ENCODE measurements at places on chromosomes 2 and 18.

DNA sequence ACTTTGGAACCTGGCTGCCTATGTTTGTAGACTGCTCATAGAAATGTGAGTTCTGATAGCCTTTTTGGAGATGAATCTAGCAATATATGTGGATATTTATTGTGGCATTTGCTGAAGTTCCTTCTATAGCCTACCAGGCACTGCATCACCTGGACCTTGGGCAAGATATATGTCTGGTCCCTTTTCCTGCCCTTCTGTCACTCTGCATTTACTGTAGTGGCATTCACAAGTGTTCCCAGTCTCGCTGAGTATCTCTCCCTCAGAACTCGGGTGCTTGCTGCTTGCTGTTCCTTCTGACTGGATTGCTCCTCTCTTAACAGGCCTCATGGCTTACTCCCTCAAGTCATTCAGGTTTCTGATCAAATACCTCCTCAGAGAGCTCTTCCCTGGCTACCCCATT lies 145.0 kb downstream of the UBE2E3 start:
- no peak for DNase-seq

DNA sequence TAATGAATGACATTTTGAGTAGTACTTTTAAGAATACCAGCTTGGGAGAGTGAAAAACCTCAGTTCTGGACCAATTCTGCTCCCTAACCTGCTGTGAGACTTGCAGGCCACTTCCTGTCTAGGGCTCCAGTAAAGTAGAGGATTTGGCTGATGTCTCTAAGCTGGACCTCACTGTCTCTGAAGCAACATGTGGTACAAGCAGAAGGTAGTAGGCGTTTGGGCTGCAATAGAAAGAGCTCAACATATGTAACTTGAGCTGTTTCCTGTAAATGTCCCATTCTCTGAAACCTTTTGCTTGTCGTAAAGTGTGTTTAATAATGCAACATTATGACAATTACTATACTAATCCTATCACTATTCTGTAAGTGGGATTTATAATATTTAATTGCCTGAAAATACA lies 213.1 kb downstream of the MYO3B start:
- DNase-seq, result no peak

DNA sequence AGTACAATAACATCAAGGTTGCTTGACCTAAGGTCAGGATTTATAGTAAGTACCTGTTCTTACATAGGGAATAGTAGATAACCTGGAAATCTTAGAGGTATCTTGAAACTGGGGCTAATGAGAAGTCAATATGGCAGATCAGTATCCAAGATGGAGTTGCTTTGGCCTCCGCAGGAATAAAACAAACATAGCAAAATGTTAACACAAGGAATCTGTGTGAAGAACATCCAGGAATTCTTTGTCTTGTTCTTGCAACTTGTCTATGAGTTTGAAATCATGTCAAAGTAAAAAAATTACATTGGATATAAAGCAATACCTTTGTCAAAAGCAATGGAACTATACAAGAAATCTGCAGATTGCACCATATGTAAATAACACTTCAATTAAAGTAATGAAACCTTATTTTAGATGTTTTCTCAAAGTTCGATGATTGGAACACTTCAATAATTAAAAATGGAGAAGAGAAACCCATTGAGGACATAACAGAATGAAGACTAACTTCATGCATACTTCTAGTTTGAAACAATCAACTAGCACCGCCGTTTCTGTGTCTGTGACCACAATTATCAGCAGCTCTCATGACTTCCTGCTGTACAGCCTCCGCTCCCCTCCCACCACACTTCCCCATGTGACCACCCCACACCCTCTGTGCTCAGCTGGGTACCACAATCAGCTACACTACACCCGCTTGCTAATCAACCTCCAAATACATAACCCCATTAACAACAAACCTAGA lies 27.6 kb downstream of the C2orf76 start:
- DNase-seq, result peak; percentile 14

DNA sequence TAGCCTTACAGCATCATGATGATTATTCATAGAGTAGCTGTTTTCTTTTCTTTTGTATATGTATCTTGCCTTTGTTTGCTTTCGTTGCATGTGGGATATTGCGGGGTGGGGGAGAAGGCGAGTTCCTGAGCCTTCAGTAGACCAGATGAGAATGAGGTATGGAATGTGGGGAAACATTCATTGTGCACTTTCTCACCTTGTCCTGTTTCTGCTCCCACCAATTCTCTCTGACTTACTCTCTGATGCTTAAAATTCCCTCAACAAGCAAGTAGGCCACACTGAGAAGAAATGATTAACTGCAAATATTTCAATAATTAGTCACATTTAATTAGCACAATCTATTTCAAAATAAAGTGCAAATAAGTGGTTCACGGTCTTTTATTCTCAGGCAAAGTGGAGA lies 31.0 kb downstream of the GKN2 start:
- no peak for DNase-seq

DNA sequence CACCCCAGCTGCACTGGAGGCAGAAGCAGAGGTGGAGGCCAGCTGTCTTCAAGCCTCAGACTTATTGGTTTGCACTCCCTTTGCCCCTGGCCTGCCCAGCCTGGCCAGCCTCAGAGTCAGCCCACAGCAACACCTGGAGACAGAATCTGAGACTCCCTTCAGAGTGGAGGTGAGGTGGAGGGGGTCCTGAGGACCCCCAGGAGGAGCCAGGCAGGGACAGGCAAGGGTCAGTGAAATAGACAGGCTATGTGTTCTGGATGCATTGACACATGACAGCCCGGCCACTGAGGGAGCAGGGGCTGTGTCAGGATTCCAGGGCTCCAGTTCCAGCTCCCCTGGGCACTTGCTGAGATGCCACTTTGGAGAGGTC lies 309.7 kb downstream of the MYCN start:
- no peak for DNase-seq

DNA sequence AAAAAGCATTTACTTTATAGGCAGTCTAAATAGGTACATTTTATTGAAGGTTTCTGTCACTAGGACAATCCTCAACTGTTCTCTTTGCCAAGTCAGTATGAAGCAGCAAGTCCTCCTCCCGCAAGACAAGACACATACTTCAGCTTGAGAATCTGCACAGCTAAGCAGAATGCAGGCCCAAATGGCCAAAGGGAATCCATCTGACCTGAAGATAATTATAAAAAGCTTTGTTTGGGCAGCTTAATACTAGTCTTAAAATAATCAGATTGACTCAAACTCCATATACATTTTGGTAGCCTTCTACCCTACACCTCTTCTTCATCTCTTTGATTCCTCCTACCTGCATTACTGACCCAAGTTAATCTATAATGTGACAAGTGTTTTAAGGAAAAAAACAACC lies 1.8 kb downstream of the LANCL1 start:
- no peak for DNase-seq

DNA sequence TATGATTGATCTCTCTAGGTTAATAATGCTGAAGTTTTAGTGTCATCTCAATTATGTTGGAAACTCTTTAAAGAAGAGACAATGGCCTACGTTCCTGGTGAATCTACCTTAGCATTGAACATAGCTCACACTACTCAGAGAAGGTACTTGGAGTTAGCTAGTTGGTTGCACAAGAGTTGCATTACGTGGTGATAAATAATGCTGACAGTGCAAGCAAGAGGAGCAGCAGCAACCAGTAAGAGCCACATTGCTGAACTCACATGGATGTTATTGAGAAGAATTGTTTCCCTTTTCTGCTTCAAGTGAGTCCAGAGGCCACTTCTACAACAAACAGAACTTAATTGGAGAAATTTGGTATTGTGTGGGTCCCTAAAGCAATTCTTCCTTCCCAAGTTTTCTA lies 737.1 kb downstream of the TDRD15 start:
- no peak for DNase-seq

- DNase-seq, result no peak
These were observed 67.1 kb upstream of the POU3F3 start for GRCh38 chr2:104786821-104787220.

GRCh38 chr2:128753800-128754199 lies 435.1 kb upstream of the HS6ST1 start:
- DNase-seq, result no peak

- peak; percentile 19 for DNase-seq
These were observed 72.1 kb downstream of the PSMG2 start for GRCh38 chr18:12774982-12775381.

- no peak for DNase-seq
These were observed 65.6 kb downstream of the ATP8B1 start for GRCh38 chr18:57737400-57738060.

GRCh38 chr2:47035615-47036488 lies 119.3 kb downstream of the STPG4 start:
- no peak for DNase-seq

DNA sequence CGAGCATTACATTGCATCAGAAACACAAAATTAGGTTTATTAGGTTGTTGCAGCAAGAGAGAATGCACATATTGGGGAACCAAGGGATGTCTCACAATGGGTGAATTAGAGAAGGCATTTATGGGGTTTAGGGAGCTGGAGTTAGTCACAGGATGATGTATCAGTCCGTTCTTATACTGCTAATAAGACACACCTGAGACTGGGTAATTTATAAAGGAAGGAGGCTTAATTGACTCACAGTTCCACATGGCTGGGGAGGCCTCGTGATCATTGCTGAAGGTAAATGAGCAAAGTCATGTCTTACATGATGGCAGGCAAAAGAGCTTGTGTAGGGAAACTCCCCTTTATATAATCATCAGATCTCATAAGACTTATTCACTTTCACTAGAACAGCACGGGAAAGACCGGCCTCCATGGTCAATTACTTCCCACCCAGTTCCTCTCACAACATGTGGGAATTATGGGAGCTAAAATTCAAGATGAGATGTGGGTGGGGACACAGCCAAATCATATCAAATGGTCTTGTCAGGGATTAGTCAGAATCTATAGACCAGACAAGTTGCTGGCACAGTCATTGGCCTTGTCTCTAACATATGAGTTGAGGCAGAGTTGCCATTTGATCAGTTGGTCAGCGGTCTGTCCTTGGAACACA lies 61.9 kb upstream of the RBMS1 start:
- no peak for DNase-seq

- DNase-seq, result no peak
These were observed 152.8 kb downstream of the SMAD2 start for GRCh38 chr18:47777626-47778025.

DNA sequence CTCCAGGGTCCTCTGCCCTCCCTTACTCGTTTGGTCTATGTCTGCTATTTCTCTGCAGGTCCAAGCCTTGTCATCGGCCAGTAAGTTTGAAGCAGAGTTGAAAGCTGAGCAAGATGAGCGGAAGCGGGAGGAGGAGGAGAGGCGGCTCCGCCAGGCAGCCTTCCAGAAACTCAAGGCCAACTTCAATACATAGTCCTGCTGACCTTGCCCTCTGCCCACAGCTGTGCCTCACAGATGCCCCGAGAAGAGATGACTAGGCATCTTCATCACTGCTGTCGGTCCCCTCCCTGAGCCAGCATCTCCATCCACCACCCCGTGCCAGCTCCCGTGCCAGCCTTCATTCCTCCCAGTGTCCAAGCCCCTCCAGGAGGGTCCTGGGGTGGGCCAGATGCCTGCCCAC lies 15.6 kb upstream of the GIGYF2 start:
- DNase-seq, result no peak

DNA sequence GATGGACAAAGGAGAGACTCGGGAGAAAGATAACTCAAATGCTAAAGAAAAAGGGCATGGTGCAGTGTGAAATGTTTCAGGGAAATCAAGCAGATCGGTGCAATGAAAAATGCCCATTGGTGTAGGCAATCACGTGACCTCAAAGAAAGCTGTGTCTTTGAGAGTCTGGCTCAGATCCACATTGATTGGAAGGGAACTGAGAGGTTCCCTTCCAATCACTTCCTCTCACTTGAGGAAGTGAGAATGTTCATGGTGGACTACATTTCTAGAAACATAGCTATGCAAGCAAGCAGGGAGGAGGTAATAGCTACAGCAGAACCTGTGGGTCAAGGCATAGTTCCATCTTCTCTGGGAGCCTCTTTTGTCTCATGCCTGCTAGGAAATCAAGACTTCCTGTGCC lies 187.4 kb downstream of the LPIN1 start:
- no peak for DNase-seq

DNA sequence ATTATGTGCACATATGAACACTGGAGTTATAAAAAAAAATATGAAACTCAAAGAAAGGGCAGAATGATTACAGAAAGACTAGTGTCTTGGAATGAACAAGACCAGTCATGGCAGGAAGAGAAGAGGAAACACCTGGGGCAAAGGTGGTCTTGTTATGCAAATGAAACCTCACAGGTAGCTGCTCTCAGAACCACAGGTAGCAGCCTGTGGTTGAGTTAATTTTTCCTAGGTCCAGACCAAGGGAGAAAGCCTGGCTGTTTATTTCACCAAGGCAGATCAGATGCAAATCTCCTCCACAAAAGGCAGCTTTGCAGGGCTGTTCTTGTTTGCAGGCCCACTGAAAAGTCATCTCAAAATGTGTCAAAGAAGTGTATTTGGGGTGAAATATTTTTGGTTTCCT lies 785.8 kb downstream of the RNF144A start:
- DNase-seq, result no peak

DNA sequence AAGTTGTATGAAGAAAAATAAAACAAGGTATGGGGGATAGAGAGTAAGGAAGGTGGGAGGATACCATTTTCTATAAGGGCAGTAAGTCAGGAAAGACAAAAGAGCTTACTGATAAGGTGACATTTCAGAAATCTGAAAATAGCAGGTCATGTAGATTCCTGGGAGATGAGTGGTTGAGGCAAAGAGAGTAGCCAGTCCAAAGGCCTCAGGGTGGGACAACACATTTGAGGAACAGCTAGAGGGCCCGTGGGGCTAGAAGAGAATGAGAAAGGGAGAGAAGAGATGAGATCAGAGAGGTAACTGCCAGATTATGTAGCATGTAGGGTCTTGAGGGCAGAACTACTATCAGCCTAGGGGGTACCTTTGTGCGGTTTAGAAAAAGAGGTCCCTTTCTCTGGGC lies 2.9 kb downstream of the CLHC1 start:
- no peak for DNase-seq

GRCh38 chr18:5625076-5625475 lies 81.3 kb upstream of the EPB41L3 start:
- DNase-seq, result no peak

Data from activated naive CD4-positive, alpha-beta T cell treated with anti-CD3 and anti-CD28 coated beads, Interleukin-2, amount 50 U/mL, for 16 hours (primary cell).